ENCODE measurements at places on chromosomes 11 and 22.
A peak's percentile ranks its signal among the peaks of the same experiment; 100 is the strongest.

DNA sequence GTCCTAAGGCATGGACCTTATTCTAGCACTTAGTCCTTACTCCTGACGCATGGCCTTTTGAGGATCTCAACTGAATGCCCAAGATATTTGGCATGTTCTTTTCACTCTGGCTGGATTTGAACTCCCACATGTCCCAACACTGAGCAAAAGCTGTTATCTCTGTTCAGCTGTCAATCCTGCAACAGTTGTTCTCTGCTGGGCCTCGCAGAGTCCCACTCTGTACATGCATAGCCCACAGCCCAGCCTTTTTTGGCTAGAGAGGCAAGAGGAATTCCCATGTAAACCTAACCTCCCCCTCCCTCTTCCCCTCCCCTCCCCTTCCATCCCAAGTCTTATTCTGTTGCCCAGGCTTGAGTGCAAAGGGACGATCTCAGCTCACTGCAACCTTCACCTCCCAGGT, 21.8 kb upstream of the DRG1 start:
- no peak for DNase-seq

DNA sequence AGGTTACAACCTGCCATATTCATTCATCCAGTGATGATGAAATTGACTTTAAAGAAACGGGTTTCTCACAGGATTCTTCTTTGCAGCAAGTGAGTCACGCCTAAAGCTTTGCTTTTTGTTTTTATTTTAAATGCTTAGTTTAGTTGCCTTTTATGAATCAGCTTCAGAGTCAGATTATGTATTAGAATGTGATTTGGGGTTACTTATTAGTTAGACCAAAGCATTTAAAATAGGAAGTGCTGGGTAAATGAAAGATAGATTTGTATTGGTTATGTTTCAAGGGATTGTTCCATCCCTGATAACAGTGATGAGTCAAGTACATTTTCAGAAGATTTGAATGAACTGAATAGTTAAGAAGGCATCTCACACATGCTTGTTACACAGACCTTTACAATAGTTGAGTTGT, 101.3 kb upstream of the GAL start:
- DNase-seq: peak; percentile 49

DNA sequence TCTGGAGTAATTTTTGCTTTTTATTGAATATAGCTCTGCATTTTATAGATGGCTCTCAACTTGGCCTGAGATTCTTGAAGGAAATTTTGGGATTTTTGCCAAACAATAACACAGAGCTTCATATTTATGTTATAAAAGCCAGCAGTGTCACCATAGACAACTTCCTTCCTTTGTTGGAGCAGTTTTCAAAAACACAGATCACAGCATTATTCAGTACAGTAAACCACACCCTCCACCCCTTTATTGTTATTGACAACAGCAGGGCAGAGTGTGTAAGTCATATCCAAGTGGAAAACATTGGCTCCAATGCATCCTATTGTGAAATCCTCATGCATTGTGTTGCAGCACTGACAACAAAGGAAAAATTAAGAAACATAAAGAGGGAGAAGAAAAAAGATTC, 62.6 kb upstream of the PRSS23 start:
- DNase-seq: peak; percentile 91

DNA sequence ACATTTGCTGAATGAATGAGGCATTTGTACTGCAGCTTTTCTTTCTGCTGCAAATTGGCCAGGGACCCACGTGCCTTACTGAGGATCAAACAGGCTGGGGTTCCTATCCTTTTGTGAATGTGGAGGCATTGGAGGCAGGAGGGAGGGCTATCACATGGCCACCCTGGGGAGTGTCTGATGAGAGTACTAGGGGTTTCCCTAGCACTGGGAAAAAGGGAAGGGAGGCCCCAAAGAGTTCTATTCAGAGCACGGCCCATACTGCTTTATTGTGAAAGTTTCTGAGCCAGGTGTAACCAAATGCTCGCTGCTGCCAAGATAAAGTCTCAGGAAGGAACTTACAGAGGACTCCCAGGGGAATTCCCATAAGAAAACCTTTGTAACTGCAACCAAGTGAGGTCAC, 78.4 kb upstream of the ANO1 start:
- DNase-seq: no peak

- no peak for DNase-seq
Measured at GRCh38 chr11:111617286-111617685, 15.0 kb downstream of the SIK2 start.

DNA sequence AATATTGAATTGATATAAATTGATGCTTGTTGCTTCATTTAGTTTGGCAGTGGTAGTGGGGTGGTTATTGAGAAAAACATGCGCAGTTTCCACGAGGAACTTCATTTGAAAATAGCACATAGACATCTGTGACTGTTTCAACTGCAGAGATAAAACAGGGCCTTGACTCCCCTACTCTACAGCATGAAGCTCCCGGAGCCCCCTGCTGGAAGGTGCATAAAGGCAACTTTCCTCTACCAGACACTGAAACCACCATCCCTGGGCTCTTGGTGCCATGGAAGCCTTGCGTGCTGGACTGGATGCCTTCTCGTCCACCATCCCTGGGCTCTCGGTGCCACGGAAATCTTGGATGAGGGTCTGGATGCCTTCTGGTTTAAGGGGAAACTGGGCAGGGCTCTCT, 195.9 kb downstream of the CSNK2A3 start:
- peak; percentile 35 for DNase-seq

- DNase-seq: no peak
Measured at GRCh38 chr22:39946126-39946502, 14.1 kb upstream of the TMA7B start.

- DNase-seq: no peak
Measured at GRCh38 chr11:102006835-102007566, 40.2 kb upstream of the CFAP300 start.

- DNase-seq: no peak
Measured at GRCh38 chr22:46653596-46653995, 33.4 kb downstream of the GRAMD4 start.

DNA sequence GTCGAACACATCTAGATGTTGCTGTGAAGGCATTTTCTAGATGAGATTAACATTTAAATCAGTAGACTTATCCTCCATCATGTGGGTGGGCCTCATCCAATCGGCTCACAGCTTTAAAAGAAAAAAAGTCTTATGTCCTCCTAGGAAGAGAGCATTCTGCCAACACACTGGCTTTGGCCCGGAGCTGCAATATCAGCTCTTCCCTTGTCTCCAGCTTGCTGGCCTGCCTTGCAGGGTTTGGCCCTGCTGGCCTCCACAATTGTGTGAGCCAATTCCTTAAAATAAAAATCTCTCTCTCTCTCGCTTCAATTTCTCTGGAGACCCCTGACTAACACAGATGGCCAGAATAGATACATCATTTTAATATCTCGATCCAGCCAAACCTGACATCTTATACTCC, 13.1 kb upstream of the ABCC8 start:
- no peak for DNase-seq

- no peak for DNase-seq
Measured at GRCh38 chr11:109789901-109790300, 303.3 kb upstream of the ZC3H12C start.

- no peak for DNase-seq
Measured at GRCh38 chr22:41369837-41370236, 11.9 kb upstream of the TEF start.

GRCh38 chr11:78161962-78162371, 22.5 kb upstream of the ALG8 start:
- no peak for DNase-seq

GRCh38 chr22:46652847-46653331, 32.7 kb downstream of the GRAMD4 start:
- DNase-seq: no peak

- peak; percentile 10 for DNase-seq
Measured at GRCh38 chr11:117851852-117852251, 24.6 kb downstream of the FXYD6 start.

DNA sequence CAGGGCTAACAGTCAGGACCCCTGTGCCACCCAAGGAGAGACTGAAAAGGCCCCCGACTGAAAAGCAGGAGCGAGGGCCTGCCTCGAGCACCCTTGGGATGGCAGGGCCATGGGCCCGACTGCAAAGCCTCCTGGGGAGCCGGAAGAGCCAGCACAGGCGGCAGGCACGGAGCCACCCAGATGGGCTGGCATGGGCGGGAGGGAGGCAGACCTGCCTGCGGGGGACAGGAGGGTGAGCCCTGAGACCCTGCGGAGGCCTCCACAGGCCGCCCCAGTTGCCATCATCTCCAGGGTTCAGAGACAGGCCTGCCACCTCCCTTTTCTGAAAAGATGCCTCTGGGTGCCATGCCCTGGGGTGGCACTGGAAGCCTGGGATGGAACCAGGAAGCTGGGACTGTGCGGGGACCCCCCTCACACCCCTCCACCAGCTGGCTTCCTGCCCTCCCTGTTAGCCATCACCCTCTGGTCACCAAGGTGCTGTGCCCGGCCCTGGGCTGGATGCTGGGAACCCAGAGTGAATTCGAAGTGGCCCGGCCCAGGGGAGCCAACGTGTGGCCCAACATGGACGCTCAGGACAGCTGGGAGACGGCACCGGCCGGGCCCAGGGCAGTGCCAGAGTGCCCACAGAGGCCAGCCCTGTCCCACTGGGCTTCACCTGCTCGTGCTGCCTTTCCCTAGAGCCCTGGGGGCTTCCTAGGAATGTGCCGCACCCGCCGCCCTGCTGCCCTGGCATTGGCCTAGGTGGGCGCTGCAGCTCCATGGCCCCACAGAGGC, 13.8 kb downstream of the TSPAN32 start:
- no peak for DNase-seq

DNA sequence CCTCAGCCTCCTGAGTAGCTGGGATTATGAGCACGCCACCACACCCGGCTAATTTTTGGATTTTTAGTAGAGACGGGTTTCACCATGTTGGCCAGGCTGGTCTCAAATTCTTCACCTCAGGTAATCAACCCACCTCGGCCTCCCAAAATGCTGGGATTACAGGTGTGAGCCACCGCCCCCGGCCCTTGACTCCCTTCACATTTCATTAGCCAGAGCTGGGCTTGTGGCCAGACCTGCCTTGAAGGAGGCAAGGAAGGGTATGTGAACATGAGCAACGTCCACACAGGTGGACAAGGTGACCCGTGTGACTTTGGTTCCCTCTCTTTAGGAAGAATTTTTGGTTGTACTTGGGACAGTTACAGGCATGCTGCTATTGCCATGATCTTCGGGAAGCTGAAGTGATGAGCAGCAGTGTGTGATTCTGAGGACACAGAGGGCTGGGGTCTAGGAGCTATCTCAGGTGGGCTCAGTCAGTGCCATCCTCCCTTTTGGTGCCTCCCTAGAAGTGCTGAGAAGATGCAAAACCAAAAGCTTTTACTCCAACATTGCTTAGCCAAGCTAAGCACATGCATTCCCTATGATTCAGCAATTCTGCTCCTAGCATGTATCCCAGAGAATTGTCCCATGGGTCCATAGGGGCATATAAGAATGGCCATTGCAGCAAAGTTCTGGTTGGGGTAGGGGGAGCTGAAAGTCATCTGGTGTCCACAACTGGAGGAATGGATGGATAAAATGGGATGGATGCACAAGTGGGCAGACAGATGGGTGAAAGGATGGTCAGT, 6.1 kb downstream of the AP5B1 start:
- no peak for DNase-seq

DNA sequence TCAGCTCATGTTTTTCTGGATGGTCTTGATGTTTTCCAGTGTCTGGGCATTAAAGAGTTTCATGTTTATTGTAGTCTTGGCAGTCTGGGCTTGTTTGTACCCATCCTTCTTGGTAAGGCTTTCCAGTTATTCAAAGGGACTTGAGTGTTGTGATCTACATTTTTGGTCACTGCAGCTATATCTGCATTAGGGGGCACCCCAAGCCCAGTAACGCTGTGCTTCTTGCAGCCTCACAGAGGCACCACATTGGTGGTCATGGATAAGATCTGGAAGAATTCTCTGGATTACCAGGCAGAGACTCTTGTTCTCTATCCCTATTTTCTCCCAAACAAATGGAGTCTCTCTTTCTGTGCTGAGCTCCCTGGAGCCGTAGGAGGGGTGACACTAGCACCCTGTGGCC, 451.5 kb upstream of the FAT3 start:
- no peak for DNase-seq

DNA sequence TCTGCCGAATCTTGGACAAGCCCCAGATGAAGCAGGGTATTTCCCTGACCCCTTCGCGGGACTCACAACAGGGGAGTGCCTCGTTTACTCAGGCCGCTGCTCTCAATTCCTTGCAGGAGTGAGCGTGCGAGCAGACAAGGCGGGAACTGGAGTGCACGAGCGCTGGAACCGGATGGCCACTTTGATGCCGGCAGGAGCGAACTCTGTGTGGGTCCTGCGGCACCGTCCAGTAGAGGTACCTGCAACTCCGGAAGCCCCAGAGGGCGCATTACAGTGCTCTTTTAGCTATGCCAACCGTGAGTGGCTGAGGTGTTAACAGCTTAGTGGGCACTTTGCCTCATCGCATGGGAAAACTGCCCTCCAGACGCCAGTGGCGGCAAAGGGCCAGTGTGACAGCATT, 182.3 kb upstream of the ANO3 start:
- no peak for DNase-seq

DNA sequence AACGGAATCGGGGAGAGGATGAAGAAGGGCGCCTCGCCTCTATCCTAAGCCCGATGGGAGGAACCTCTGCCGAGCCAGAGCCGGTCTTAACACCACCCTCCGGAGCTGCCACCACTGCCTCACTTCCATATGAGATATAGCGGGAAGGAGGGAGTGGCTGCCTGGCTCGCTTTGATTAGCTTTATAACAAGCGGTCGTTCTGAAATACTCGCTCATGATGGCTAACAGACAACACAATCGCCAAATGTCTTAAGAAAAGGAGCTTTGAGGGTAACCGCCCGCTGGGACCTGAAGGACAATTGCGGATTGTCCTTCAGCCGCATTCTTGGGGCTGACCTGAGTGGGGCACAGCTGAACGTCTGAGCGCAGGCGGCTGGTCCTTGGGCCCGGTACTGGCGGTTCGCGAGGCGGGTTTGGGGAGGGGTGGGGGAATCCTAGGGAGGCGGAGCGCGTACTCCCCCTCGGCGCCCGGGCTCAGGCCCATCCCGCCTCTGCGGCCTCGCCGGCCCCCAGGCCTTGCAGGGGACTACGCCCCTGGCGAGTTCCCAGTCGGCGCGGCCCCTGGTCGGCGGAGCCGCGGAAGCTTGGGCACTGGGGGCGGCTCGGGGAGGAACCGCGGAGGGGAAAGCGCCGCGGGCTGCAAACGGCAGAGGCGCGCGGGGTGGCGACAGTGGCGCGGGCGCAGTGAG, at the start of gene PLAAT5:
Gene PLAAT5, minus strand, starts transcription at position 617 of the 689 bp plus-strand sequence. Its CDS starts 133 bp downstream, at position 484.
- no peak for DNase-seq

- DNase-seq: no peak
Measured at GRCh38 chr11:27646051-27646818, 54.0 kb downstream of the BDNF start.
